NCI-H748 treated with DMSO at 0.1 percent for 48 hours (cell line): ENCODE measurements at places on chromosomes 7 and 10.

GRCh38 chr10:80996615-80997193 lies 459.0 kb downstream of the SH2D4B start:
- DNase-seq: no peak

DNA sequence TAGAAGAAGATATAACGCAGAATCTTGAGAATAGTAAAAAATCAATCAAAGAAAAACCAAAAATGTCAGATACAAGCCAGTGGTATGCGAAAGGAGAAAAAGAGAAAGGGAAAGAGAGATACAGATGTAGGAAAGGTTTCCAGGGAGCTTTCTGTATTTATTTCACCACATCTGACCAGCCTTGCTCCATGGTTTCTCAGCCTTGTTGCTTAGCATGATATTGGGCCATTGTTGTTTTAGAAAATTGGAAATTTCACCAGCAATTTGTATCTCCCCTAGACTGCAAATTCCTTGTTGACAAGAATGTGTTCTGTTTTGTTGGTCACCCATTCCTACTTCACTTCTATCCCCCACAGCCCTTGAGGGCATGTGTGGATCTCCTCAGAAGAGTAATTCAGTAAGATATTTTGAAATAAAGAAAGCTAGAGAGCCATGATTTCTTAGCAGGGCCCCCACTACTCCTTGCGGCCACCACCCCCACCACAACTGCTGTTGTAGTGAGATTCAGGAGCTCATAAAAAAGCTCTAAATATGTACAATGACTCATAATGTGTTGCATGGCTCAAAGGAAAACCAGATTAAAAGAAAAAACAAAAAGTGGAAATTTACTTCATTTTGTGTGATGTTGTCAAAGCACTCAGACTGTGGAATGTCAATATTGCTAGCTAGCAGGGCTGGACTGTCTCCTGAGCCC lies 138.7 kb downstream of the CHRM2 start:
- no peak for DNase-seq

GRCh38 chr10:78991187-78991586 lies 77.6 kb upstream of the ZMIZ1 start:
- peak; percentile 18 for DNase-seq

DNA sequence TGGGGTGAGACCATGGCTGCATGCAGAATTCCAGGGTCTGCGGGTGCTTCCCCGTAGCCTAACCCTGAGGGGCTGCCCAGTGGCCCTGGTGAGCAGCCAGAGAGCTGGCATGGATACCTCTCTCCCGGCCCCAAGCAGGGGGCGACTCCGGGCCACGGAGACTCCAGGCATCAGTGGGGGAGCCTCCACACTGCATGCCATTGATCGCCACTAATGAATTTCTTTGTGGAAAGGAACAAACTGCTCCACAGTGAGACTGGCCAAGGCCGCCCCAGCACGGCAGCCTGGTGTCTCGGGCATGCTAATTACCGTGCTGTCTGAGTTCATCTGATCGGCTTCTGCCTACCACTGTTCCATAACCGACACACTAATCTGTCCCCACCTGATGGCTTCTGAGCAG lies 184.4 kb downstream of the GRID1 start:
- DNase-seq: no peak

DNA sequence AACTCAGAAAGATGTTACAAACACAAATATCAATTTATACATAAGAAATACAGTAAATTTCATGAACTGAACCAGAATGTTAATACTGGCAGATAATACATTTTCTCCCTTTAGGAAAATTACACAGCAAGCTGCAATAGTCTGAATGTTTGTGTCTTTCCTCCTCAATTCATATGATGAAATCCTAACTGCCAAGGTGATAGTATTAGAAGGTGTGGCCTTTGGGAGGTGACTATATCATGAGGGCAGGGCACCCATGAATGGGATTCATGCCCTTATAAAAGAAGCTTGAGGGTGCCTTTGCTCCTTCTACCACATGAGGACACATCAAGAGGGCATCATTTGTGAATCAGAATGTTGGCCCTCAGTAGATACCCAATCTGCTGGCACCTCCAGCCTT lies 64.3 kb upstream of the GPR22 start:
- DNase-seq: no peak

DNA sequence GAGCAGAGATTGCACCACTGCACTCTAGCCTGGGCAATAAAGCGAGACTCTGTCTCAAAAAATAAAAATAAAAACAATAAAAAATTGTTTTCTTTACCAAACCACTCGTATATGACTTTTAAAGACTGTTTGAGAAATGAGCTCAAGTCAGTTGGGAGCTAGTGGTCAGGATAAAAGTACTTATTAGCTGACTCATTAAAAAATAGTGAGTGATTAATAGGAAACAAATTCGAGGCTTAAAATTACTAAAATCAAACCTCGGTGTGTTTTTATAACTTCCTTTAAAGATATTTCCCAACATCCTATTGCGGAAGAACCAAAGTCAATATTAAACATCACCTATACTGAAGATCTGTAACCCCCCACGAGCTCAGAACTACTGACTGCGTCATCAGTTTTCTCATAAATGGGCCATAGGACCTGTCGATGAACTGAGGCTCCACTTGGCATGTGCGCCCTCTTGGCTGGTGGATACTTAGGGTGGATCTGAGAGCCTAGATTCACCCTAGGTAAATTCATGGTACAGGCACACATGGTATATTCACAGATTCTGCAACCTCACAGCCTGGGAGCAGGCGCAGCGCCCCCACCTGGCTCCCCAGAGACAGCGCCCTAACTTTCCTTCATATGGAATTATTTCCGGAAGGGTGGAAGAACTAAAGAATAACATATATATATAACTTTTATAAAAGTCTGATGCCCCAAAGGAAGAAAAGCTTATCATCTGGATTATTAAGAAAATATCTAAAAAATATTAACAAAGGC lies 9.2 kb downstream of the MKI67 start:
- no peak for DNase-seq

DNA sequence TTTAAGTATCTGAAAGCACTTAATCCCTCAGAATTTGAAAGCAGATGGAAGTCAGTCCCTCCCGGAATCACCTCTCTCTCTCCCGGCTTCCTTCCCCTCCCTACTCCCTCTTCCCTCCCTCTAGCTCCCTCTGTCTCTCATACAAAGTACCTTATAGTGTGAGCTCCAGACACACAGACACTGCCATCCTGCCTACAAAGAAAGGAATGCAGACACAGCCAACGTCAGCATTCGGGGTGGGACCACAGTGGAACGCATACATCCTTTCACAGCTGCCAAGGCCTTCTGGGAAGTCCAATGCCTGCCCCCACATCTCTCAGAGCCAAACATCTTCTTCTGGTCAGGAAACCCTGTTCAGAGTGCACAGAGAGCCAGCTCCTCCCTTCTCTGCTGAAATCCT lies 9.3 kb downstream of the NOD1 start:
- DNase-seq: no peak

GRCh38 chr7:104923010-104923421 lies 91.0 kb upstream of the KMT2E start:
- peak; percentile 60 for DNase-seq

DNA sequence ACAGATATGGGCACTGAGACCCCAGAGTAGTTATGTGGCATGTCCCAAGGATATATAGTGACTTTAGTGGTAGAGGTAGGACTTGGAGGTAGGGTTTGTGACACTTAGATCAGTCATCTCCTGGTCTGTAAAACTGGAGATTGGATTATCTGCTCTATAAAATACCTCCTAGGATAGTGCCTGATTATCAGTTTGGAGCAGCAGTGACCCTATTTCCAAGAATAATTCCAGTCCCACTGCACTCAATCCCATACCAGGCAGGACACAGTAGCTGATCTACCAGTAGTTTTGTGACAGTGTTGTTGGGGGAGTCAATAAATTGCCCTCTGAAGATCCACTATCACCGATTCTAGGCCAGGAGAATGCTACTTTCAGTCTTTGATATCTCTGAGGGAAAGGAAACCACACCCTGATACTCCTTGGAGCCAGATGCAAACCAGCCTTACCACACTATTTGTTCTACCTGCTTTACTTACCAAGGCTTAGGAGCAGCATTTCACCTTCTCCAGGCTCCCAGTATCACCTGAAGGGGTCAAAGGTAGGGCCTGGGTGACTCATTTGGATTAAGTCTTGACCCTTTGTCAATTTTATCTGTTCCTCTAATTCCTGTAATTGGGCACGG lies 30.6 kb downstream of the KMT2E start:
- DNase-seq: no peak

DNA sequence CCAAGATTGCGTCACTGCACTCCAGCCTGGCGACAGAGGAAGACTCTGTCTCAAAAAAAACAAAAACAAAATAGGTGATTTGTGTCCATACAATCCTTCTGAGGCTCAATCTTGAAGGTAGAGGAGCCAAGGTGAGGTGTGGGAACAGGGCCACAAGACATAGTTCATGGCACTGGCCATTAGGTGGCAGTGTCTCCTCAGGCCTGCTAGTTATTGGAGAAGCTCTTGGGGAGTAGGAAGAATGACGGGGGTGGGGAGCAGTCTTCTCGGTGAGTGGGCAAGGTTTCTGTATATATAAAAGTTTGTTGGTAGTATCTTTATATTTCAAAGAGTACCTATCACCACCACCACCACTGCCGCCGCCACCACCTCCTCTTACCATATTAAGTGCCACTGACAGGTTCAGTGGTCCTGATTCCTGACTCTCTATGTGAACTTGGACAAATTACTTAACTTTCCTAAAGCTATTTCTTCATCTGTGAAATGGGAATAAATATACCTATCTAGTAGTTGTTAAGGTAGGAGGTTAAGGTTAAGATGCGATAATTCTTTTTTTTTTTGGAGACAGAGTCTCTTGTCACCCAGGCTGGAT lies 24.0 kb downstream of the CCSER2 start:
- DNase-seq: peak; percentile 4

DNA sequence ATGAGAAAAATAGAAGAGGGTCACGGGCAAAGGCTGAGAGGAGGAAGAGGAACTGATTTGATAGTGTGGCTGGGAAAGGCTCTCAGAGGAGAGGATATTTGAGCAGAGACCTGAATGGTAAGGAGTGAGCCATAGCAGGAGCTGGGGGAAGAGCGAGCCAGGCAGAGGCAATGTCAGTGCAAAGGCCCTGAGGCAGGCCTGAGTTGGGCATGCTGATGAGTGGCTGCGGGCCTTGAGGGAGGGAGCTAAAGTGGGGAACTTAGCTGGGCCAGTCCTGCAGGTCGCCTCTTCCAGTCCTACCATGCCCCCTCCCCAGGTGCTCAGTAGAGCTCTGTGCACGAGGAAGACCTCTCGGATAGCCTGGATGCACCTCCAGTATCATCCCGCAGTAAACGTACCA lies 55.4 kb upstream of the FGFR2 start:
- DNase-seq: no peak

DNA sequence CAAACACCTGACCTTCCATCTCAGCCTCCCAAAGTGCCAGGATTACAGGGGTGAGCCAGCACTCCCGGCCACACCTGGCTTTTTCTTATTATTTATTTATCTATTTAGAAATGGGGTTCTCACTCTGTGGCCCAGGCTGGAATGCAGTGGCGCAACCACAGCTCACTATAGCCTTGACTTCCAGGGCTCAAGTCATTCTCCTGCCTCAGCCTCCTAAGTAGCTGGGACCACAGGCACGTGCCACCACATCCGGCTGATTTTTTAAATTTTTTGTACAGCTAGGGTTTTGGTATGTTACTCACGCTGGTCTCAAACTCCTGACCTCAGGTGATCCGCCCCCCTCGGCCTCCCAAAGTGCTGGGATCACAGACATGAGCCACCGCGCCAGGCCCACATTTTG lies 56.9 kb upstream of the MYL10 start:
- DNase-seq: no peak

GRCh38 chr7:79880312-79880711 lies 254.3 kb upstream of the GNAI1 start:
- DNase-seq: peak; percentile 92

DNA sequence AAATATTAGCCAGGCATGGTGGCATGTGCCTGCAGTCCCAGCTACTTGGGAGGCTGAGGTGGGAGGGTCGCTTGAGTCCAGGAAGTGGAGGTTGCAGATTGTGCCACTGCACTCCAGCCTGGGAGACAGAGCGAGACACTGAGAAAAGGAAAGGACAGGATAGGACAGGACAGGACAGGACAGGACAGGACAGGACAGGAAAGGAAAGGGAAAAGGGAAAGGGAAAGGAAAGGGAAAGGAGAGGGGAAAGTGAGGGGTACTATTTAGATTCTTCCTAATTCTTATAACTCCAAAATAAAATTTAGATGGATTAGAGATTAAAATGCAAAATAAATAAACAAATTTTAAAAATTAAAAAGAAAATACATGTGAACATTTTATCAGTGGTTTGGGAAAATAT lies 58.7 kb downstream of the PIK3AP1 start:
- no peak for DNase-seq

GRCh38 chr10:63788152-63788821 lies 267.1 kb downstream of the REEP3 start:
- no peak for DNase-seq

GRCh38 chr10:75935240-75935639 lies 503.8 kb downstream of the LRMDA start:
- no peak for DNase-seq

- DNase-seq: no peak
Observed at GRCh38 chr10:58064714-58065528, 202.8 kb downstream of the IPMK start.

GRCh38 chr10:102003541-102003940 lies 52.4 kb downstream of the ARMH3 start:
- no peak for DNase-seq

DNA sequence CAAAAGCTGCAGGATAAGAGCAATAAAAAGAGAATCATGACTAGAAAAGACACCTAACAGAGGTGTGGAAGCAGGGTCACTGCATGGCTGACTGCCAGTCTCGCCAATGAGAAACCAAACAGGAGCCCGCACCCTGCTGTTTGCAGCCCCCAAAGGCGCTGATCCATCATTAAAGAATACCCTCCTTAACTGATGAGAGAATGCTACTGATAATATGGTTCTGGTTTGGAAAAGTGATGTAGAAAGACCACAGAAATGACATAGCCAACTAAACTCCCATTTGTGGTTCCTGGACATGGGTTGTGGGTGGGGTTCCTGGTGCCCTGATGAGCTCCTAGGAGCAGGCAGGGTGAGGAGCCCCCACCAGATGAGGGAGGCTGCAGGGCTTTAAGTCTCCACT lies 207.4 kb downstream of the TNS3 start:
- no peak for DNase-seq

DNA sequence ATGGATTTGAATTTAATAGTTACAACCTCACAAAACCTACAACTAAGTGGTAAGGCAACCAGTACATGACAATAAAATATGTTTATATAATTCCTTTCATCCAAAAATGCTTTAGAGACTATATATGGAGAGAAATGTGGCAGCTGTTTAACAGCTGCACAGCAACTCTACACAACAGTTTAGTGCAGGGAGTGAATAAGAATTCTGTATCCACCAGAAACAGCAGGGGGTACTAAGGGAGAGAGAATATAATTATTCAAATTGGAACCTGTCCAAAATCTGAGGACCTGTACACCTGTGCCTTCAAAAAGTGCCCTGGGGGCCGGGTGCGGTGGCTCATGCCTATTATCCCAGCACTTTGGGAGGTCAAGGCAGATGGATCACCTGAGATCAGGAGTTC lies 49.6 kb downstream of the POLL start:
- peak; percentile 16 for DNase-seq

- no peak for DNase-seq
Observed at GRCh38 chr10:13972609-13973008, 358.1 kb downstream of the FRMD4A start.

GRCh38 chr7:86788948-86789347 lies 145.2 kb downstream of the GRM3 start:
- no peak for DNase-seq

GRCh38 chr7:50679218-50680007 lies 103.3 kb downstream of the GRB10 start:
- DNase-seq: peak; percentile 76
